RWPE2 (cell line): ENCODE measurements at places on chromosomes 2 and 18.

DNA sequence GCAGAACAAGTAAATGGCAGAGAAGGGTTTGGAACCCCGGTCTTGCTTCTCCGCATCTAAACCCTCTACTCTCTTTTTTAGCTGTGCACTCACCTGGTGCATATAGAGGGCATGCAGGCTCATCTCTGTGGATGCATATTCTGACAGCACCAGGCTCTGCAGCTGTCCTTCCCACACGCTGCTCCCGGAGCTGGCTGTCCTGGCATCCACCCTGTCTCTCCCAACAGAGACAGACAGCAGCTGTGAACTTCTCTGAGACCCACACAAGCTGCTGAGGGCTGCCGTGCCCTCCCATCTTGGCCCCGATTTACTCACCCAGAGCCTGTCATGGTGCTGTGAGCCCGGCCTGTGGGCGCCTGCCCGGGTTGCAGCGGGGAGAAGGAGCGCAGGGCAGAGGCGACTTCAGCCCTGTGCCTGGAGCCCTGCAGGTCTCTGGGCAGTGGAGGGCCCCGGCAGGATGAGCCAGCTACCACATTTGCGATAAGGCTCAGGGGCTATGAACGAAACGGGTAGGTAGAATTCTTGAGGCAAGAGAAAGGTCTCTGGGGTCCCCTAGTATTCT is 3.3 kb upstream of the ABCB6 start:
- DNase-seq = no peak

DNA sequence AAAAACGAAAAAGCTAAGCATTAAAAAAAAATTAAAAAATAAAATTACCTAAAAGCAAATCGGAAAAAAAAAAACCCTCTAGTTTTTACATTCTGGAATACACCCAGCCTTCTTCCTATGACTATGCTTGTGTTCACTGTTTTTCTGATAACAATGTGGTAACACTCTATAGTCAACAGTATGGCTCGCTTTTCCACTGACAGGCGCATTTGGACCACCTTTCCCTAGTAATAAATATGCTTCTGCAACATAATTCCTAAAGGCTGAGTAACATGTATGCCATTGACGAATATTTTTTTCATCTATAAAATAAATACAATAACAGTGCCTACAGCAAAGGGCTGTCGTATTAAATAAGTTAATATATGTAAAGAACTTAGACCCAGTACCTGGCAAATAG is 27.9 kb downstream of the NOL10 start:
- no peak for DNase-seq

DNA sequence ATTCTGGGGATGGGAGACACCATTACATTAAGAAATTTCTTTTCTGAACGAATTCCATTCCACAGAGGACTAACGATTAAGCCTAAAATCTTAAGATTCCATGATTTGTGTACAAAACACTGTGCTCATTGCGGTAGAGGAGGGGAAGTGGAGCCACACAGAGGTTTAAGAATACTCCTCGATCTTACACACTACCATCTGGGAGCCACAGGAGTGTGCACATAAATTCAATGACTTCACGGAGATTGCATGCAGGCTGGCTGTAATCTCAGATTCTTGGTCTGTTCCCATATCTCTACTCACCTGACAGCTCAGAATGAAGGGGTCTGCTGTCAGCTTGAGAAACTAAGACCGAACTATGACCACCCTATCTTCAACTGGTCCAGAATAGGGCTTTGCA is 762 bp downstream of the VPS4B start:
- no peak for DNase-seq

DNA sequence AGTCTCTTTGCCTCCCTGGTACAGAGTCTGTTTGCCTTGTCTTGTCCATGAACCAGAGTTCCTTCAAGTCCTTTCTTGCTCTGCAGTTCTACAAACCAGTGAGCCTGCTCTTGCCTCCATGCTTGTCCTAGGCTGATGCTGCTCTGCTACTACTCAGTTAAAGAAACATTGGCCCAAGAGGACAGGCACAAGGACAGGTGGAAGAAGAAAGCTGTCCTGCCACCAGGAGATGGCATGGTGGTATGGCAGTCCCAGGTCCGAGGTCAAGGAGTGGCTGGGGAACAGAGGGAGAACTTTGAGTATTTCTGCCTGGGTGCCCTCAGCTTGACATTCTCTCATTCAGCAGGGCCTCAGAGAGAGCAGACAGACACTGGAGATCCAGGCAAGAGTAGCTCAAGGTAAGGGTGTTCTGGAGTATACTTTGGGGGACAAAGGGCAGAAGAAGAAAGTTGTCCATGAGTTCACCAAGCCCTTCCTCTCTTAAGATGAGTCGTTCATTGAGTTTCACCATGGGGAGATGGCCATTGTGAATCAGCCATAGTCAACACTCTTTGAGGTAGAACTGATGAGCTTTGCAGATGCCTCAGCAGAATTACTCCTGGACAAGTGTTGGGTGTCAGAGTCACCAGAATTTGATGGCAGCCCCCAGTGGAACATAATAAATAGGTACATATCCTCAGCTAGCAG is 20.4 kb downstream of the TTC32 start:
- no peak for DNase-seq

- no peak for DNase-seq
Measured at GRCh38 chr2:234447963-234448362, 48.9 kb downstream of the ARL4C start.

- no peak for DNase-seq
Measured at GRCh38 chr2:233379034-233379433, 24.7 kb downstream of the DGKD start.

- DNase-seq = no peak
Measured at GRCh38 chr2:38509947-38510326, 92.8 kb downstream of the HNRNPLL start.

DNA sequence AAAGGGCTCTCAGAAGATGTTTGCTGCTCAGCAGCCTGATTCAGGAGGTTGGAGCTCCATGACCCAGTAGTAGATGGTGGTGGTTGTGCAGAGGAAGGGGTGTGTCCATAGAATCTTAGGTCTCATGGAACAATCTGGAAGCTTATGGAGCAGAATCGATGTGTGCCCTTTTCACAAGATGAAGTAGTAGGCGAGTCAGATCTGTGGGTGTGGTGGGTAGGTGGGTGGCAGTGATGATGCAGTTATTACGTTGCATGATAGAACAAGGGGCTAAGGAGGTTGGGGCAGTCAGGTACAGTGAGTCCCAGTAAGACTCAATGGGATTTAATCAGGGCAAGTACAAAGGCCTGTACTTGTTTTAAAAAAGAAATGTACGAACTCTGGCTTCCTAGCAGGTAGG is 9.1 kb downstream of the TET3 start:
- DNase-seq = no peak

GRCh38 chr2:32565902-32566301 is 61.9 kb upstream of the TTC27 start:
- no peak for DNase-seq

GRCh38 chr2:17355608-17356329 is 162.5 kb downstream of the RAD51AP2 start:
- DNase-seq = no peak

DNA sequence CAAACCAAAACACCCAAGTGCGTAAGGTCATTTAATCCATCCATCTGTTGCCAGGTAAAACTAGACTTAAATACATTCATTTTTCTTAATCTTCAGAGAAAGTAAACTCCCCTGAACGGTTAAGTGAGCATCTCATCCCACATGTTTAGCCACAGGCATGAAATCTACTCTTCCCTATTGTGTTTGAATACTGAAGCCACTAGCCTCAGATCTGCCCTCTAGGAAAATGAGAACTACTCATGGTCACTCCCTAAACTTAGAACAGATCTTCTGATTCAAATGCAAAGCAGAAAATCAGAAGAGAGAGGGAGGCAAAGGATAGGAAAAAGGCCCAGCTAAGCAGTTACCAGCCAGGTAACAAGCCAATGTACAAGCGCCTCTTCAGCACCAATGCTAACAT is 7.1 kb downstream of the TMEM247 start:
- no peak for DNase-seq

DNA sequence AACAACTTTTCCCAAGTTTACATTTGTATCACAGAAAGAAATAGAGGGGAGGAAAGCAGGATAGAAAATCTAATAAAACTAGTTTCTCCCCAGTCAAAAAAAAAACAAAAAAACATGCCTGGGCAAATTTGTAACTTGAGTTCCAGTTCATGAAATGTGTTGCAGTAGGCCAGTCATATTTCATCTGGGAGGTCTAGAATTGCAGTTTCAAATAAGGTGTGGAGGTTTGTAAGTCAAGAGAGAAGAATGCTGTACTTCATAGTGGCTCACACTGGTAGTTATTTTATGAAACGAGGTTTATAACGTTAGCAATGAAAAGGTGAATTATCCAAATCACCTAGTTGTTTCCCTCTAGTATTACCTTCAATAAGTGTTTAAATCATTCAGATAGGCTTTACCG is 1313.9 kb upstream of the SLC39A10 start:
- no peak for DNase-seq

- DNase-seq = no peak
Measured at GRCh38 chr2:237449193-237449881, 35.4 kb upstream of the COL6A3 start.

GRCh38 chr2:2889646-2890045 is 488.0 kb downstream of the EIPR1 start:
- DNase-seq = no peak

- DNase-seq = no peak
Measured at GRCh38 chr18:76765649-76766048, 56.7 kb upstream of the ZNF236 start.

DNA sequence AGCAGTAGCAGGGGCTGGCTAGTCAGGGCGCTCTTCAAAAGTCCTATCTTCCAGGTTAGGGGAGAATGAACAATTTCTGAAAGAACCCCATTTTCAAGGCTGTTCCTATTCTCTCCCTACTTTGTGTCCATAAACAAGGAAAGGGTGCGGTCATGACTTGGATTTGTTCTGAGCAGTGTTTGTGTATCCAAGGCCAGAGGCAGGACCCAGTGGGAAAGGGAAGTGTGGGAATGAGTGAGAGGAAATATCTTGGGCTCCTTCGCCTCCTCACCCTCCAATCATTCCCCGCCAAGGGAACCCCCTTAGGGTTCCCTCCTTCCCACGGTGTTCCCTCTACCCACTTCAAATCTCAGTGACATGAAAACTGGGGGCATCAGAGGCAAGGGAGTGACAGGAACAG is 25.5 kb upstream of the SPTBN1 start:
- no peak for DNase-seq

DNA sequence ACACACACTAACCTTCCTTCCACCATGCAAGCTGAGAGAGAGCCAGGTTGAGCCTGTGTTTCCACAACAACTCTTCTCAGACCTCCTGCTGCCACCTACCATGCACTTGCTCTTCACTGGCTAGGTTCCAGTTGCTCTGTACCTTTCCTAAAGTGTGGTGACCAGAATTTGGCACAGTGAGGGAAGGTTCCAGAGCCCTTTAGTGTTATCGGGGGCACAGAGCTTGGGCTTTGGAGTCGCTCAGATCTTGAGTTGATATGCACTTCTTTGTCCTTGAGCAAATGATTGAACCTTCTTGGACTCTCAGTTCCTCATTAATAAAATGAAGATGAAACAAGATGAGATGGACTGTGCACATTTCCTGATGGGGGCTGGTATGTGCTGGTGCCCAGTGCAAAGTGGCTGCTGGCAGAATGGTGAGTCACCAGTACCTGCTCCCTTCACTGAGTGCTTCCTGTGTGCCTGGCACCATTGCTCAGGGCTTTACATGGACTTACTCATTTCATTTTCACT is 47.1 kb downstream of the NEDD4L start:
- DNase-seq = no peak

DNA sequence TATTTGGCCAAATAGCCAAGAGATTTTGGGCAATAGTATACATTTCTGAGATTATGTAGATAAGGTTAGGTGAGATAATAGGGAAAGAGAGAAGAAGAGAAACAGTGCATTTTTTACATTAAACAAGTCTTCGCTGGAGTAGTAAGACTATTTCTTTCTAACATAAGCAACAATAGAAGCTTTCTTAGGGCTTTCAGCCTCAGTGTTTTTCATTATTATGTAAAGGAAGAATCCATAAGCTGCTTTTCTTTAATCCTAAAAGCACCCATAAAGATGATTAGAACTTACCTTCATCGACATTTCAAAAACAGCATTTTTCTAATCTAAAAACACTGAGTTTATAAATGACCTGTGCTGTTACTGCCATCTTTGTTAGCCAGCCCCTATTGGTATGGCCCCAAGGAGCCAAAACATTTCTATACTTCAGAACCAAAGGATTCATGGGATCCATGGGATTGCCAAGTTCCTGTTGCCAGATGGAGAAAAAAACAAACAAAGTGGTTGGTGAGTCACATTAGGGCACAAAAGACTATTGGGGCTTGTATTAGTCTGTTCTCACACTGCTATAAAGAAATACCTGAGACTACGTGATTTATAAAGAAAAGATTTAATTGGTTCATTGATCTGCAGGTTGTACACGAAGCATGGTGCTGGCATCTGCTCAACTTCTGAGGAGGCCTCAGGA is 88.2 kb downstream of the SCG2 start:
- no peak for DNase-seq

GRCh38 chr2:203824057-203824456 is 43.5 kb upstream of the CTLA4 start:
- DNase-seq = no peak

DNA sequence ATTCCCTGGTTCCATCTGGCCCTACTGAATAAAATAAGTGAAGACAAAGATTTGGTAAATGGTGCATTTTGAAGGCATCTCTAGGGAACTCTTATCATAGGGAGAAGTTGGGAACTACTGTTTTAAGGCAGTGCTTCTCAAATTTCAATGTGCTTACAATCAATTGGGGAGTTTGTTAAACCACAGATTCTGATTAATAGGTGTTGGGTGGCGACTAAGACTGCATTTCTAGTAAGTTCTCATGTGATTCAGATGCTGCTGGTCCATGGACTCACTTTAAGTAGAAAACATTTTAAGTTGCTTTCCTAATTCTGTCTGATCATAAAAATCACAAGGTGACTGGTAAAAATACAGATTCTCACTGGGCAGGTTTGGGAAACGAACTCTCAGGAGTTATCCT is 14.6 kb downstream of the FARSB start:
- DNase-seq = no peak

- no peak for DNase-seq
Measured at GRCh38 chr2:2873450-2873811, 504.2 kb downstream of the EIPR1 start.

DNA sequence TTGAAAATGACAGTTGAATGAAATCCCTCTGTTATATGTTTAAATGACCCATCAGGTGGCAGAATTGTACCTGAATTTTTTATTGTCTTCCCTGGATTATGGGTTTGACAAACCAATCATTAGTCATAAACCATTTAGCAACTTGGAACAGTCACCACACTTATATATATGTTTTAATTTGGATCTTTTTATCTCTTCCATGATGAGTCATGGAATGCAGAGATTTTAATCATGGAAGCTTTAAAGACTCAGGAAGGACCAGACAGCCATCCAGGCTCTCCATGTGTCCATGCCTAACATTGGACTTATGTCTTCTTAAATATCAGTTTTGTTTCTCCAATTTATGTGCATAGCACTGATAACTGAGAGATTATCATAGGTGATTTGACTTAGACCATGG is 188.3 kb upstream of the ZSWIM2 start:
- no peak for DNase-seq

GRCh38 chr2:241943209-241943850 is 73.8 kb downstream of the RTP5 start:
- DNase-seq = no peak

GRCh38 chr2:173393186-173393585 is 38.5 kb downstream of the CDCA7 start:
- DNase-seq = no peak

- DNase-seq = no peak
Measured at GRCh38 chr2:73716543-73717250, 20.4 kb downstream of the TPRKB start.

GRCh38 chr2:34656632-34657031 is 1057.5 kb upstream of the FAM98A start:
- no peak for DNase-seq
